ENCODE measurements at places on chromosomes 16 and 17. TPM values are rescaled to one million over a fixed set of nuclear protein-coding genes. Genes with fewer than 3 reads are reported as not detected.
A peak's percentile ranks its signal among the peaks of the same experiment; 100 is the strongest.

DNA sequence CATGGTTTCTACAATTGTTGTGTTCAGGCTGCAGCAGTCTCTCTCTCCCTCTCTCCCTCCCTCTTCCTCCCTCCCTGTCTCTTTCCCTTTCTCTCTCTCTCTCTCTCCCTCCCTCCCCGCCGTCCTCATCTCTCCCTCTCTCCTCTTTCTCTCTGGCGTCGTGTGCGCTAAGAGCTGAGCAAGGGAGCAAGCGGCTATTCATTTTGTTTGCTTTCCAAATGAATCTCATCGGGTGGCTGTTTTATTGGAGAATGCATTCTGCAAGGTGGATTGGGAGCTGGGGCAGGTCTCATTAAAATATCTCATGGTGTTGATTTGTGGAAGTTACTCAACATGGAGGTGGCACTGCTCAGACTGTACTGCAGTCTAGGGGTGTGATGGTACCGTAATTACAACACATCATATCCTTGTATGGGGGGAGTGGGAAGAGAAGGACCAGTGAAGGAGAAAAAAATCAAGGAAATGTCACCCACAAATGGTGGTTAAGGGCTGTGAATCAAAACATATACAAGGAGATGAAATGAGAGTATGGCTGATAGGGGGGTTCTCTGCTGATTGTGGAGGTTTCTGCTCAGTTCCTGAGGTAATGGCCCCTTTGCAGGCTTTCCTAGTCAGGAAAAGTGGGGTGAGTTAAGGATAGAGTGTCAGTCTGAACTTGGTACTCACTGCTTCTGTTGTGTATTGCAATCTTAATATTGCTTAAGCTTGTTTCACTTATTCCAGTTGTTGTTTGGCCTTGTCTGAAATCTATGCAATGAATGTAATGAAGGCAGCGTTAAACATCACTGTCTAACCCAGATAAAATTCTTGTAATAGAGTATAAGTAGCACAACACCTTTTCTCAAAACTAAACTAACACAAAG lies 2.7 kb downstream of the MSL1 start:
- no peak for DNase-seq

DNA sequence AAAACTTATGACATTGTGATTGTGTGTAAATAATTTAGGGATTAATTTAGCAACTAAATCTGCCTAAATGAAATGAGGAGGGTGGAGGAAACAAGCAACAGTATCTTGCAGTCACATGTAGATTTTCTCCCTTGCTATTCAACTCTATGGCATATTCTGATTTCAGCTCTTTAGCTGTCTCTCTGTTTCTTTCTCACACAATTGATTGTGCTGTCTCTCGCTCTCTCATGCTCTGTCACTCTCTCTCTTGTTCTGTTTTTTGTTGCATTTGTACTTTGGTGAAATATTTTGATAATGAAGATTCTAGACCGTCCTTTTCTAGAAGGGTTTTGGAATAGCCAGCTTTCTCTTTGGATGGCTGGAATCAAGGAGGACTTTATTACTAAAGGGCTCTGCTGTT lies 70.6 kb downstream of the BCAS3 start:
- DNase-seq = no peak

DNA sequence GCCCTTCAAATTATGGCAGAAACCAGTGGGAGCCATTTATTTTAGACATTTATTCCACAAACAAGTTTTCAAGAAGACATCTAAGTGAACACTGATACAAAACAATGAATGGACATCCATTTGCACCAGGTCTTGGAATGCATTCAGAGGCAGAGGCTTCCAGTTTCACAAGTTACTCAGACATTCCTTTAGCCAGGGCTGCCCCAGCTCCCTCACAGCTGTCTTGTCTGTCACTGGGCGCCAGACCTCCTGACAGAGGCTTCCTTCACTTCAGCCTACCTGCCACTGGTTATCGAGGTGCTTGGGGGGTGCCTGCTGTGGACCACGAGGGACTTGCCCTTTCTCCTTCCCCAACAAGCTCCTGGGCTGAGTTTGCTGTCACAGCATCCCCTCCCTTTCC lies 19.2 kb downstream of the AQP8 start:
- no peak for DNase-seq

GRCh38 chr17:68906638-68907037 lies 48.6 kb downstream of the ABCA8 start:
- peak; percentile 38 for DNase-seq

- no peak for DNase-seq
These were observed 4.3 kb downstream of the THOC6 start for GRCh38 chr16:3027983-3028715.

DNA sequence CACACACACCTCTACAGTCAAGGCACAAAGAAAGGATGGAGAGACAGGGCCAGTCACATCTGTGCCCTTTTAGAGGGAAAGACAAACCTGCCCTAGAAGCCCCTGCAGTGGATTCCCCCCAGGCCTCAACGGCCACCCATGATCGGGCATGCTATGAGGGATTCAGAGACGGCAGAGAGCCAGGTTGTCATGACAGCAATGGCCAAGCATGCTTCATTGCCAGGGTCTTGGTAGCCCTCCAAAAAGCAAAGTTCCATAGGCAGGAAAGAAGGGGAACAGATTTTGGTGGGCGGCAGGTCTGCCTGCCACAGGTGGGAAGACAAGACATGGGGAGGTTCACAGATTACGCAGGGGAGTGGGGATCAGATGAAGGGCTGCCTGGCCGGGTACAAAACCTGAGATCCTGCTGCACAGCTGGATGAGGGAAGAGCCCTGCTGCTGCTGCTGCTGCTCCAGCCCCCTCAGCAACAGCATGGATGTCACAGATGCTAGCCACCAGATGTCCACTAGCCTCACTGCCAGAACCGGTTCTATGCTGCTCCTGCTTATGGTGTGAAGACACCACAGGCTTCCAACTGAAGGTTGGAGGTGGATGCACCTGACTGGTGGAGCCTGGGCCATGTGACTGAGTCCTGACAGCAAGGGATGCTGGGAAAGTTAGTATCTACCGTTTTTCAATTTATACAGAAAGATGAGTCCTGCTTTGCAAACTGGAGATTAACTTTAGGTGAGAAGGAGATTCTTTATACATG lies 17.8 kb downstream of the ACTG1 start:
- DNase-seq = no peak

DNA sequence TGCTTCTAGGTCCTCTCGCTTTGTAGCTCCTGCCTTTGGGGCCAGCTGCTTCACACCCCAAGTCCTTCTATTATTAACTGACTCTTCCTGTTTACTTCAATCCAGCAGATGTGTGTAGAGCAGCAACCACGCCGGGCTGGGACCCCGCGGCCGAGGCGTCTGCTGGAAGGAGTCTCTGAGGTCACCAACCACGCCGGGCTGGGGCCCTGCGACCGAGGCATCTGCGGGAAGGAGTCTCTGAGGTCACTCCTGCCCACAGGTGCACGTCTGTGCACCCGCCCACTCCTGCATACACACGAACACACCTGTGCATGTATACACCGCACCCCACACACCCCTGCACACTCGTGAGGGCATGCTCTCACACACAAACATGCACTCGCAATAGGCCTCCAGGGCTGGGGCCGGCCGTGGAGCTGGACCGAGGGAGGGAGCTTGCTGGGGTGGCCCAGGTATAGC lies 7.8 kb upstream of the TEX19 start:
- DNase-seq = no peak

DNA sequence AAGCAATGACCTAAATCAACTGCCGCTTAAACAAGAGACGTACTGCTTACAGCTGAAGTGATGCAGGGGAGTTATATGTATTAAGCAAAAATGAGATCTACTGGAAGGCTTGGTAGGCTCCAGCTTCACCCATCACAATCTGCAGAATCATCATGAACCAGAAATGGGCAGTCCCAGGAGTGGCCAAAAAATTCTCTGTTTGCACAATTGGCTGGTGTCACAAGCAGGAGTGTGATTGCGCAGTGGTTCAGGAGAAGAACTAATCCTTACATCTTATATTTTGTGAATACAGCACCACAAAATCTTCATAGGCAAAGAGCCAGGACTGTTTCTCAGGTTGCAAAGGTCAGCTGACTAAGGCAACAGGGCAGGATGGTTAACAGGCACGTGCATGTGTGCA lies 75.9 kb downstream of the CES1 start:
- no peak for DNase-seq

ZACN gene
- polyA plus RNA-seq = 7.2 TPM

- no peak for DNase-seq
These were observed 915.5 kb downstream of the KCNJ2 start for GRCh38 chr17:71084838-71085237.

ORC6 gene
- polyA plus RNA-seq = 10.3 TPM

DNA sequence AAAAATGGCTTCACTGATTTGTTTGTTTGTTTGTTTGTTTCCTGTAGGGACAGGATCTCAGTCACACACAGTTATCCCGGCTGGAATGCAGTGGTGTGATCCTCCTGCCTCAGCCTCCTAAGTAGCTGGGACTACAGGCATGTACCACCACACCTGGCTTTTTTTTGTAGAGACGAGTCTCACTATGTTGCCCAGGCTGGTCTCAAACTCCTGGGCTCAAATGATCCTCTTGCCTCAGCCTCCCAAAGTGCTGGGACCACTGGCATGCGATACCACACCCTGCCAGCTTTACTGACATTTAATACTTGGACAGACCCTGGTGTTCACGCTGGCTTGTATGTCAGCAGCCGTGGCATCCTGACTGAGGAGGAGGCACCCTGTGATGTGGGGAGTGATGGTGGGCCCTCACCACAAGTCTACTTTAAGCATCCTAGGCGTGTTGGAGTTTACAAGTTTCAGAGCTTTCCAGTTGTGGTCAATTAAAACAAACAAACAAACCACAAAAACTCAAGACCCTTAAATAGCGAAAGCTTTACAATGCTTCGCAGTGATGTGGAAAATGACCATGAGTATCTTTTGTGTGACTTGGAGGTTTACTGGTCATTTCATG lies 5.1 kb downstream of the ABCA3 start:
- DNase-seq = no peak

KRTAP4-5 gene
- polyA plus RNA-seq = not detected

- no peak for DNase-seq
These were observed 73.5 kb upstream of the KIF2B start for GRCh38 chr17:53749178-53749577.

DNA sequence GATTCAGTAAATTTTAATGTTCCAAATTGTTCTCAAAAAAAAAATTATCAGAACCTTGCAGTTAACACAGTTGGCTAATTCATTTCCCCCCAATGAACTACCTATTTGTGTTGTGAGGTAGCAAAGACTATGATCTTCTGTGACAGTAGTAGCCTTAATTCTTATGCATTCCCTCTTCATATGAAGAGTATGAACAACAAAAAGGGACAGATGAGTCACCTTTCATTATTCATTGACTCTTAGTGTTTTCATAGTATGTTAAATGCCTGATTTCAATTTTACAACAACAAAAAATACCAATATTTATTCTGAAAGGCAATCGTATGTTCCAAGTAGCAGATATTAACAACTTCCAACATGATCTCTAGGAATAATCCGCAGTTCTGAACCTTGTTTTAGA lies 3.6 kb upstream of the SLFN11 start:
- no peak for DNase-seq

ETV4 gene
- polyA plus RNA-seq = 5.4 TPM

DNA sequence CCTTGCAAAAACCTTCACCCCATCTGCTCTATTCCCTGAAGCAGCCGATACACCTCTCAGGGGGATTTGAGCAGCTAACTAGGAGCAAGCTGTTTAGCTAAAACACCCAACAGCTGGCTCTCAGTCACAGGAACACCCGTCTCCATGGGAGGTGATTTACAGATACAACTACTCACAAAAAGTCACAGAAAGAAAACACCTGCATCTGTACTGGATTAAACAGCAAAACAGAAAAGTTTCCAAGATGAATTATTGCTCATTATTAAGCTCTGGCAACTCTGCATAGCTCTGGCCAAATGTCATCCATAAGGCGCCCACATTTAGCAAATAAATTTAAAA lies 22.3 kb downstream of the GJC1 start:
- no peak for DNase-seq

CEMP1 gene
- polyA plus RNA-seq = 2.0 TPM

ALOX12 gene
- 1.9 TPM for polyA plus RNA-seq

LRRC37A gene
- polyA plus RNA-seq = 3.0 TPM

USP10 gene
- polyA plus RNA-seq = 53.1 TPM

DNA sequence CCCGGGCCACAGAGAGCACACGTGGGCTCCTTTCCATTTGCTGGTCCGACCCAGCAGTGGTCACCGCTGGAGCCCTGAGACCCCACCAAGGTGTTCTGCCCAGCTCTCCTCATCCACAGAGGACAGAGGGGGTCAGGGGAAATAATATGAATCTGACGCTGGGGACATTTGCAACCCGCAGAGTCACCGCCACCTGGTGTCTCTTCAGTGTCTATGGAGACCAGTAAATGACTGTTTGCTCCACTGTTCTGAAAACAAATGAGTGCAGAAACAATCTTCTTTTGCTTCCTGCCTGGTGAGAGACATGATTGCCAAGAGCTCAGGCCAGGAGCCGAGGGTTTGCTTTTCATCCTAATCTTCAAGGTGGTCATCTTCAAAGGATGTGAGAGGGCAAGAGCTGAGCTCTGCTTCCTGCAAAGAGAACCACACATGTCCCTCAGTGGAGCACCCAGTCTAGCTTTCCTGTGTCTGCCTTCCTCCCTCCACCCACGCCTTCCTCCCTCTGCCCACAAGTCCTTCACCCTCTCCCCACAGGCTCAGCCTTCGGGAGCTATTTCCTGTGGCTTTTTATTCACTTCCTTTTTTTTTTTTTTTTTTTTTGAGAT lies 14.7 kb upstream of the KLHDC4 start:
- DNase-seq = no peak

FOXJ1 gene
- 0.05 TPM for polyA plus RNA-seq

DNA sequence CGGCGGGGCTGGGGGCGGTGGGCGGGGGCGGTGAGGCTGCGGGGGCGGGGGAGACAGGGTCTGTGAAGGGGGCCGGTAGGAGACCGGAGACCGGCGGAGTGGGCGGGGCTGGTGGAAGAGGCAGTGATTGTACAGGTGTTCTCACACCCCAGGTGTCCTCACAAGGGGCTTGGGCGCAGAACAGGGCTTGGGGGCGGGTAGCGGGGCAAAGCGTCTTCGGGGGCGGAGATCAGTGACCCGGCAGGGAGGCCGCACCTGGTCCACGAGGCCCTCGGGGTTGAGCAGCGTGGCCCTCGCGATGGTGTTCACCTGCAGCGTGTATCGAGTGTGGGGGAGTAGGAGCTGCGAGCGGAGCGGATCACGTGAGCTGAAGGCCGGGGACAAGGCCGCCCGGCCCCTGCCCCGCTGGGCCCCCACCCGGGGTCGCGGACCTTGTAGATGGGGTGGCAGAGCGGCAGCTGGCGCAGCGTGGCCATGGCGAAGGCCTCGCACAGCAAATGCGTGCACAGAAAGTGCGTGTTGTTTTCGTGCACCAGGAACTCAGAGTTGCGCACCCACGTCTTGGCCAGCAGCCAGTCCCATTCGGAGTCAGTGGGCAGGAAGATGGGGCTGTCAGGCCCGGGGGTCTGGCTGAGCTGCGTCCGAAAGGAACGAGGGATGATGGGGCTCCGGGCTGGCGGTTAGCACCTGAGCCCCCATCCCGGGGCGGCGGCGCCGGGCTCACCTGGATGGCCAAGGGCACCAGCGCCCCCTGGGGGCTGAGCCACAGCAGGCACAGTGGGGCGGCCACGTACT lies 8.5 kb downstream of the ALOXE3 start:
- DNase-seq = no peak

All from forelimb muscle (tissue), 1 donor.